Activated CD8-positive, alpha-beta T cell treated with anti-CD3 and anti-CD28 coated beads, Interleukin-2, amount 10 ng/mL, durations not matched to agents 7 days and 5 days (primary cell): ENCODE measurements at places on chromosomes 7 and 10.

DNA sequence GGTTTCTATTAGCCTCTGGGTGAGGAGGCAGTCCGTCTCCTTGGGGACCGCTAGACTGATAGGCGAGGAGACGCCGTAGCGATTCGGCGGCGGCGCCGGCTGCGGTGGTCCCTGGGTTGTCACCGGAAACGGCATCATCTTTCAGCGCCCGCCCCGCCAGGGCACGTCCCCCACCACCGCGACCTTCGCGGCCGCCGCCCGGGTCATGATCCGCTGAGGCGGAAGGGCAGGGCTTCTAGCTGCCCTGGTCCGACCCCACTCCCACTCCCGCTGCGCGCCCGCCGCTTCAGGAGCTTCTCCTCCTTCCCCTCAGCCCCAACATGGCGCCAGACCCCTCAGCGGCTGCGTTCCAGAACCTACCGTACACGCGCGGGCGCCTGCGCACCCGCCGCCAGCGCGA, at the start of gene PAPOLB:
PAPOLB (minus strand) TSS at position 358 of the 400 bp plus-strand sequence; CDS start at position 138, 220 bp downstream.
- peak; percentile 56 for DNase-seq

GRCh38 chr7:135918134-135918533, 59.0 kb downstream of the MTPN start:
- DNase-seq: no peak

GRCh38 chr10:11921800-11922392, 98.7 kb downstream of the PROSER2 start:
- peak; percentile 32 for DNase-seq

DNA sequence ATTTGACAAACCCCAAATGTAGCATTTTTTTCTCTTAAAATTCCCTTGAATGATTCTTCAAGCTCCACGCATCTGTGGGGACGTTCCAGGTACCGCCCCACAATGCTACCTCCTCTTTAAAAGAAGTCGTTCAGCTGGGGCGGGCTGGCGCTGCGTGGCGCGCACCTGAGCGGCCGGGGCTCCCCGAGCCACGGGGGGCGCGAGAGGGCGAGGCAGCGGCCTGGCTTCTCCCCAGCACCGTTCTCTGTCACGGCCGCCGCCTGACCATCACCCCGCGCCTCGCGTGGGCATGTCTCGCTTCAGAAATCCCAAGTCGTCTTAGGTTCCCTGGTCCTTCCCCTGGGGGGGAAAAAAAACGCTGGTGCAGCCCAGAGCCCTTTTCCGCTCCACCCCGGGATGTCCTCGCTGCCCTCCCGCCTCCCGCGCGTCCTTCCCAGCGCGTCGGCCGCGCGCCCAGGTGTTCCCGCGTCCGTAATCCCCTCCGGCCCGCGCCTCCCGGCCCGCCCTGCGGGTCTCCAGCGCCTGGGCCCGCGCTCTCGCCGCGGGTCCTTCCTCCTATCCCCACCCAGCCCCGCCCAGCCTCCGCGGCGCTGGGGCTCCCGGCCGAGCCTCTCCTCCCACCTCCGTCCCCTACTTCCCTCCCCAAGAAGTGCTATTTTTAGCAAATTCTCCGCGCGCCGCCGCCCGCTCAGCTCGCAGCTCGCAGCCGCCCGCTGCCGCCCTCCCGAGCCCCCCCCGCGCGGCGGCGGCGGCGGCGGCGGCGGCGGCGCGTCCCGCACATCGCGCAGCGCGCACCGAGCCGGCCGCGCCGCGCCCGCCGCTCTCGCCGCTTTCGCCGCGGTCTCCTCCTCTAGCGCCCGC, 58.7 kb upstream of the PRPS1L1 start:
- no peak for DNase-seq

DNA sequence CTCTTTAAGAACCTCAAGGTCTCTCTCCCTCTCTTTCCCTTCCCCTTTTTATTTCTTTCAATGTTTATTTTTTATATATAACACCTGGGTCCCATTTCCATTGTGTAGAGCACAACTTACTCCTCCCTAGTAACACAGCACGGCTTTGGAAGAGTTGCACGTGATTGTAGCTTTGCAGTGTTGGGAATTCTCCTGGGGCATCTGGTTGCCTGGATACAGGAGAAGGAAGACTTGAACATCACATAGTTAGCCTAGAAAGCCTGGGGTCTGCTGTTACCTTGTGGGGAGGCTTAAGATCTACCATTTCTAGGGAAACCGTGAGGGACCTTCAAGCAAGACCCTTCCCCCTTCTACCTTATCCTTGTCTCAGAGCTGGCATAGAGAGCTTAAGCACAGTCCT, 41.1 kb upstream of the NFKB2 start:
- no peak for DNase-seq

DNA sequence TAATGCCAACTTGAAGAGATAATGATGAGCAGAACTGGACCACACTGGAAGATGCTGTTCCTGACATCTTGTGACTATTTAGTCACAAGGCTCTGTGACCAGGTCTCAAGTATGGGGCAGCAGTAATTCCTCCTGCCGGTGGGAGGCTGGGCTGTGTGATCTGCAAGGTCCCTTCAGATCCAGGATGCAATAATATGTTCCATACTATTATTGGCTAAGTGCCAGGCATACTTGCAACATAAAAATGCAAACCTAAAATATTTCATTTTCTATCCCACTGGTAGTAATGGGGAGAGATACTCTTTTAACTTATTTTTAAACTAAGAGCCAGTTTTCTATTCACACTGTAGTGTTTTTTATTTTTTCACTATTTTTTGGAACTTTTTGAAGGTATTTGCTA, 171.5 kb downstream of the CYP26A1 start:
- no peak for DNase-seq

DNA sequence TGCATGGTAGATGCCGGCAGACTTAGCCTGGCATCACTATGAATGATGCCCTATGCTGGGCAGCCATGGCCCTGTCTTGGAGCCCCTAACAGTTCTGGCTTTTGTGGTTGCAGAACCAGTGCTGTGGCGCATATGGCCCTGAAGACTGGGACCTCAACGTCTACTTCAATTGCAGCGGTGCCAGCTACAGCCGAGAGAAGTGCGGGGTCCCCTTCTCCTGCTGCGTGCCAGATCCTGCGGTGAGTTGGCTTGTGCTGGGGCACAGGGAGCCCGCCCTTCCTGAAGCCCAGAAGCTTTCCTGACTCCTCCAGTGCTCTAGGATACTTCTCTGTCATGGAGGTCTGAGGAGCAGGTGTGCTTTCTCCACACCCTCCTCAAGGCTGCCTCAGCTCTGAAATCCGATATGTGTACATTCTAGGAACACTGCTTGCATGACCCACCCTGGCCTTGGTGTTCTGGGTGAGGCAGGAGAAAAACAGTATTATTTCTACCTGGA, 25.6 kb upstream of the SH2D4B start:
- DNase-seq: no peak

DNA sequence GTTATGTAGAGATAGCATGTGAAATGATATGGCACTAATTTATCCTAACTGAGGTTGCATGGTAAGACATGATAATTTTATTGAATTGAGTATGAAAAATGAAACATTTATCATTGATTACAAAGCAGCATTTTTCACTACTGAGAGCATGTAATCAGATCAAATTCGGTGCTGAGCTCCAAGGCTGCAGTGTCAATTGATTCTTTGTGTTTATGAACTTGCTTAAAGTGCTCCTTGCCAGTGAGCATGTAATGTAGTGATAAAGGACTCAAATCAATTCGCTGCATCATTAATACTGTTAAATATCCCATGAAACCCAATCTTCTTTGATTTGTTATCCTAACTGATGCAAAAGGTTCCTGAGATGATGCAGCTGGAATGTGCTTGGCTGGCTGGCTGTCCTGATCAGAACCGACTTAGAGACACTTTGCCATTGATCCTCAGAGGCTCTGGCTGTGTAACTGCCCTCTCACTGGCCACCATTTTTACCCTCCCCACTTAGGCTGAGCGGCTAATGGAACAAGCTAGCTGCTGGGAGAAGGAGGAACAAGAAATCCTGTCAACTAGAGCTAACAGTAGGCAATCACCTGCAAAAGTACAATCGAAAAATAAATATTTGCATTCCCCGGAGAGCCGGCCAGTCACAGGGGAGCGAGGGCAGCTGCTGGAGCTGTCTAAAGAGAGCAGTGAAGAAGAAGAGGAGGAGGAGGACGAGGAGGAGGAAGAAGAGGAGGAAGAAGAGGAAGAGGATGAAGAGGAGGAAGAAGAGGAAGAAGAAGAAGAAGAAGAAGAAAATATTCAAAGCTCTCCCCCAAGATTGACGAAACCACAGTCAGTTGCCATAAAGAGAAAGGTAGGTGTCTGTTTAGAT, 89.8 kb upstream of the SAMD8 start:
- DNase-seq: no peak

DNA sequence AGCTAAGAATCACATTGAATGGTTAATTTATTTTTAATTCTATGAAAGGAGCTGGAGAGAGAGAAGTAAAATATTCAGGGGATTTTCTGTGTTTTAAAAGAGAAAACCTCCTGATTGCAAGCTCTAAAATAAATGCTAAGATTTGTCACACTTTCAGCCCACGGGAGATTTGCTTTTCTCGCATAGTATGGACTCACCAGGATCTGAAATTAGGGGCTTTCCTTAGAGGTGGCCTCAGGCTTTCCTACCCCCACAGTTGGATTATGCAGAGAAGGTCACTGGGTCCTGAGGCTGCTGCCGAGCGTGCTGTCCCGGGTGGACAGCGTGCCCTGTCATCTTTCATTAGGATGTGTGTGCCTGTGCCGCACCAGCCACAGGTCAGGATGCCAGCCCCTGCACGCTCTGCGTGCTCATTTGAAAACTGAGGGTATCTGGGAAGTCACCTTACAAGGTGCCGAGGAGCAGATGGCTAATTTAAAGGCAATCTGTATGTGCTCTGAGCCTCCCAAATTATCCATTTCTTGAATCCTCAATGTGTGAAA, 258.8 kb downstream of the CELF2 start:
- no peak for DNase-seq

- DNase-seq: peak; percentile 91
Measured at GRCh38 chr10:124461642-124462347, at the start of gene LHPP. TSS of gene LHPP (plus strand) at chr10:124461823. CDS start at chr10:124461863, 40 bp downstream.

DNA sequence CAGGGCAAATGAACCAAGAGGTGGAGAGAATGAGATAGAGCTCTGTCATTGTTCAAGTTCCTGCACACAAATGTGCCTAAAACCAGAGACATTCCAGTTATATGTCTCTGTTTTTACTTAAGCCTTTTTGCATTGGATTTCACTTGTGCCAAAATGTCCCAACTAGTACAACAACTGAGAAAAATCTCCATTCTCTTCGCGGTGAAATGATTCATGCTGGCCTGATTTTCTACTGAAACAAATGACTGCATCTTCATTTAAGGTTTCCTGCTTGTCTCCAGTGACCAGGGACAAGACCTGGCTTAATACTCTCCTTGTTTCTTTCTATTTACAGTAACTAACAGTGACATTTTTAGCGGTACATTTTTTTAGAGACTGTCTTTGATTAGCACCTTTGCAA, 714.9 kb downstream of the KCNMA1 start:
- no peak for DNase-seq

DNA sequence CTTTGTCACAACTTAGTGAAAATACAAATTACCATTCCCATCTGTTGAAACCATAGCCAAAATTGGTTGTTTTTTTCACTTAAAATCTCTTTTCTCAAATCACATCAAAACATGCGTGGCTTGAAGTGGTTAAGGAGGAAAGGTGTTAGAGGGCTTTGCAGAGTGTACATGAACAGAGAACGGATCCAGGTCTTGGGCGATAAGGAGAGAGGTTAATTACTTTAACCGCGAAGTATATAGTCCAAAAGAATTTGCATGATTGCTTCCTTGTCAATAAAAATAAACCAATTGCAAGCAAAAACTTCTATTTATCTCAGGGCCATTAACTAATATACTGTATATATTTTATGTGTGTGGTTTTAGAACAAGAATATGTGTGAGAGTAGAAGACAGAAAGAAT, 813.9 kb upstream of the SORCS1 start:
- no peak for DNase-seq

GRCh38 chr10:69470463-69471384, 19.5 kb downstream of the TSPAN15 start:
- no peak for DNase-seq

DNA sequence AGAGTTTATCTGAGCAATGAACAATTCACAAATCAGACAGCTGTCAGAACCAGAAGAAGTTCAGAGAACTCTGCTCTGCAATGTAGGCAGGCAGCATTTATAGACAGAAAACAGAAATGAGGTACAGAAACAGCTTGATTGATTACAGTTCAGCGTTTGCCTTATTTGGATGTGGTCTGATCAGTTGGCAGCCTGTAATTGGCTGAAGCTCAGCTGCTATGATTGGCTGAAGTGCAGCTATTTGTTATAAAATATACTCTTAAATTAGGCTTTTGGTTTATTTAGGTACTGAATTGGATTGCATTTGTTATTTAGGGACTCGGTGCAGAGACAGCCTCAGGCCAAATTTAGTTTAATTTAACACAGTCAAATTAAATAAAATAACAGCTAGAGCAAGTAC, 85.8 kb upstream of the JAZF1 start:
- DNase-seq: no peak

DNA sequence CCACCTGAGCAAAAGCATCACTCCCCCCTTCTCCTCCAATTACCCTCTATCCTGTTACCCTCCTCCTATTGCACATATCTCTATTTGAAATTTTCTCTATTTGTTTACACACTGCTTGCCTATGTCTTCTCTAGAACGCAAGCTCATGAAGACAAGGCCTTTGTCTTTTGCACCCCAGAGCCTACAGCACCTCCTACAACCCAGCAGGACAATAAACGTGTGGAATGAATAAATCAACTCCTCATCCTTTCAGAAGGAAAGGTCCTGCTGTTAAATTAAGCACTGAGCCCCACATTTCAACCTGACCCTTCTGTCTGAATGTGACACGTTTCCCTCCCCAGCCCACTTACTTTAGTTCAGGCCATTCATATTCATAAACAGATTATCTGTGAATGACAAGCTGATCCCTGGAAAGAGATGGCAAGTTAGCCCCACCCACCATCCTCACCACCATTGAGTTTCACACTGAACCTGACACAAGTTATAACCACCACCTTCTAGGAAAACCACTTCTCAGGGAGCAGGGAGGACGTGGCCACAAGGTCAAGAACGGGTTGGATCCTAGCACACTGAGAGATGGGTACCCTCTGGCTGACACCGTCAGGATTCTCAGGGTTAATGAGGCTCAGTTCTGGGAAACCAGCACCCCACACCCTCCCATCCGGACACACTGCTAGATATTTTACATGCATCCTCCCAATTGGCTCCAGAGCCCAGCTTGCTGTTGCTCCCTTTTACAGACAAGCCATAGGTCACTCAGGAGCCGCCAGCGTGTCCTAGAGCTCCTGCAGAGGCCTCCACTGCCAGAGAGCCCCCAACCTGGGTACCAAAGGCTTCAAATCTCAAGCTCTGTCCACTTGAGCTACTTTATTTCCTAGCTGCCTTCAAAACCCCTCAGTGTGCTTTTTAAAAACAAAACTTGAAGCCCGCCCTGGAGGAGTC, 934 bp downstream of the PRTFDC1 start:
- peak; percentile 38 for DNase-seq

GRCh38 chr7:153072806-153073205, 313.3 kb downstream of the ACTR3B start:
- DNase-seq: no peak

GRCh38 chr10:66183028-66183427, 742.8 kb upstream of the LRRTM3 start:
- DNase-seq: no peak
